ENCODE measurements at places on chromosomes 2 and 18. TPM values are rescaled to one million over a fixed set of nuclear protein-coding genes. Genes with fewer than 3 reads are reported as not detected.

DNA sequence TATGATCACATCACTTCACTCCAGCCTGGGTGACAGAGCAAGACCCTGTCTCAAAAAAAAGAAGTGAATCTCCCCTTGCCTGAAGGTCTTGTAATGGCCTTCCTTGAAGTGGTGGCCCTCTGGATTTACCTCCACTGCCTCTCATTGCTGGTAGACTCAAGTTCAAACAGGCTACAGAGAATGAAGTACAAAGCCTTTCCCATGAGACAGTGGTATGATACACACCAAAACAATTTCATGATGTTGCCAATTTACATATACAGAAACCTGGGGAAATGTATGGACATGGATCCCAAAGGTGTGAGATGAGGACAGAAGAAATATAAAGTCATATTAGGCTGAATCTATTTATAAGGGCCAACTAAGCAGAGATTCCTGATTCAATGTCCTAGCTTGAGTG is 4.8 kb upstream of the NOTO start:
- H3K36me3 ChIP-seq, result no peaks in the 10 kb centered on the region
- H3K27me3 ChIP-seq, result peaks cover 5% of the 10 kb centered on the region
- no peak overlapping the region for H3K4me3 ChIP-seq

DNA sequence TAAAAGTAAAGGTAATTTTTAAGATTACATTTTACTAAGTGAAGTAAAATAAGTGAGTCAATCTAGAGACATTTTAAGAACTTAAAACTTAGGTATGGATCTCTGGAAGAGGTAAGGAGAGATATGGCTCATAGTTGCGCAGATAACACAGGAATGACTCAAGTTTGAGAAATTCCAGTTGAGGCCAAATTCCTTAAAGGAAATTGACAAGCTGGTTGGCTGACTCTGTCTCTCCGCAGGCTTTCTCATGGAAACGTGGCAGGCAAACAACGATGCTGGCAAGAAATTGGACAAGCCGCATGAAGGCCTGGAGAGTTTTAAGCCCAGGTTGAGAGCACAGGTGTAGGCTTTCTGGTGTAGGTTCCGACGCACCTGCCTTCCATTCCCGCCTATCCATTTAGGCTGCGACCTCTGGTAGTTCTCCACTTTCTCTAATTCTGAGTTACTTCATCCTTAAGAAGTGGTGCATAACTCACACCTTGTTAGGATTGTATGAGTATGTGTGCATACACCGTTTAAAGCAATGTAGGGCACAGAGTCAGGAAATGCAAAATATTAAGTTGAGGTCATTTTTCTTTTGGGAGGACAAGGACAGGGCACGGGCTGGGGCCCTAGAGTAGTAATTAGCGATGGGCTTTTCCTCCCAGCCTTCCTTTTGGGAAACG is 589 bp upstream of the DAW1 start:
- no peak for DNase-seq
- H3K27ac ChIP-seq, result no peak overlapping the region
- H3K36me3 ChIP-seq, result no peaks in the 10 kb centered on the region
- H3K4me3 ChIP-seq, result no peak overlapping the region

The ANKRD62 gene
- polyA plus RNA-seq, result not detected

- no peak for DNase-seq
- no peaks in the 10 kb centered on the region for H3K36me3 ChIP-seq
- H3K27me3 ChIP-seq, result no peaks in the 10 kb centered on the region
- H3K27ac ChIP-seq, result no peak overlapping the region
Measured at GRCh38 chr2:179250848-179251504, 13.7 kb downstream of the SESTD1 start.

The C2orf15 gene
- 0.80 TPM for polyA plus RNA-seq
